ENCODE measurements at places on chromosomes 2 and 18. TPM values are rescaled to one million over a fixed set of nuclear protein-coding genes. Genes with fewer than 3 reads are reported as not detected.

The LAMA3 gene
- 2.3 TPM for total RNA-seq

The LONRF2 gene
- 4.3 TPM for total RNA-seq

The CPS1 gene
- total RNA-seq: 7.3 TPM

The NRP2 gene
- total RNA-seq: 67.3 TPM

The SCTR gene
- 3.7 TPM for total RNA-seq

The CCDC178 gene
- 2.9 TPM for total RNA-seq

The CNTNAP5 gene
- 0.58 TPM for total RNA-seq

The CCDC85A gene
- 4.2 TPM for total RNA-seq
